ENCODE measurements at places on chromosomes 13 and 19. TPM values are rescaled to one million over a fixed set of nuclear protein-coding genes. Genes with fewer than 3 reads are reported as not detected.
A peak's percentile ranks its signal among the peaks of the same experiment; 100 is the strongest.

DNA sequence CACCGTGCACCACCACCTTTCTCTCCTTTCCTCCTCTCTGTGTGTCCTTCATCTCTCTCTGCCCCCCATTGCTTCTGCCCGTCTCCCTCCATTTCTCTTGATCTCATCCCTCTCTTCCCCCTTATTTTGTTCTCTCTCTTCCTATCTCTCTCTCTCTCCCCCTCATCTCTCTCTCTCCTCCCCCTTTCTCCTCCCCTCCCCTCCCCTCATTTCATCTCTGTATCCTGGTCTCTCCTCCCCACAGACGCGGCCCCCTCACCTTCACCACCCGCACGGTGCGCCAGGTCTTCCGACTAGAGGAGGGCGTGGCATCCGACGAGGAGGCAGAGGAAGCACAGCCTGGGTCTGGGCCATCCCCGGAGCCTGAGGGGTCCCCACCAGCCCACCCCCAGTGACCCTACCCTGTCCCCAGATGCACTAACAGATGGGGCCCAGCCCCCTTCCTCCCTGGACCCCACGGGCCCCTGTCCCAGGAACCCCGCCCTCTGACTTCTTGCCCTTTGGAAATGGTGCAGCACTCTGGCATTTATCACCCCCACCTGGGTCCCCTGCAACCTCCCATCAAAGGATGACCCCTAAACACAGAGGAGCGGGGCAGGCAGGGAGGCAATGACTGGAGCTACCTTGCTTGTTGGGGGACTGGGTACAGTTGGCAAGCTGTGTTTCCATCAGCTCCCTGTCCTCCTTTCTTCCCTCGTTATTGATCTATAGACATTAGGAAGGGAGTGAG lies 19.6 kb downstream of the KCNC3 start:
- H3K4me1 ChIP-seq, result peaks cover 25% of the 10 kb centered on the region
- no peak overlapping the region for H3K4me3 ChIP-seq
- H3K27me3 ChIP-seq, result peaks cover 24% of the 10 kb centered on the region
- no peak overlapping the region for H3K27ac ChIP-seq
- DNase-seq, result no peak
- peaks cover 19% of the 10 kb centered on the region for H3K36me3 ChIP-seq

GRCh38 chr19:5247957-5248705 lies 92.5 kb downstream of the PTPRS start:
- H3K4me1 ChIP-seq, result peaks cover 31% of the 10 kb centered on the region
- peaks cover 69% of the 10 kb centered on the region for H3K36me3 ChIP-seq
- no peak overlapping the region for H3K27ac ChIP-seq
- DNase-seq, result no peak
- no peaks in the 10 kb centered on the region for H3K27me3 ChIP-seq

GRCh38 chr13:50584856-50585580 lies 258.5 kb downstream of the DLEU7 start:
- peak overlapping the region; percentile 29 for H3K27ac ChIP-seq
- no peaks in the 10 kb centered on the region for H3K36me3 ChIP-seq
- H3K27me3 ChIP-seq, result no peaks in the 10 kb centered on the region
- no peak overlapping the region for H3K4me3 ChIP-seq

- H3K4me1 ChIP-seq, result peaks cover 65% of the 10 kb centered on the region
- H3K27me3 ChIP-seq, result peaks cover 4% of the 10 kb centered on the region
These were observed 35.6 kb upstream of the NANOS3 start for GRCh38 chr19:13841086-13841961.

The FAM124A gene
- total RNA-seq, result 6.1 TPM

DNA sequence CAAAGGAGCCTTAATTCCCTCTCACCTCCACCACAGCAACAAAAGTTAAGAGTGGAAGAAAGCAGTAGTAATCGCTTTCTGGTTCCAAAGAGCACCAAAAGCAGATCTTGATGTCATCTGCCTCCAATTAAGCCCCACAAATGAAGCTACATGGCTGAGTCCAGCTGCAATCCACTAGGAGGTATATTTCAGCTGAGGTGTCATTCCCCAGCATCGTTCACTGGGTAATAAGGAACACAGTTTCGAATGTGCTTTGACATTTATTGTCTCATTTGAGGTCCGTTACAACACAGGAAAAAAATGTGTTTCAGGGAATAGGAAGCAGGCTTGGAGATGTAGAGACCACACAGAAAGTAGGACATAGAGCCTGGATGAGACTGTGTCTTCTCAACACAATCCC lies 190.4 kb downstream of the DCLK1 start:
- H3K27ac ChIP-seq, result no peak overlapping the region
- no peak overlapping the region for H3K4me3 ChIP-seq
- no peak for DNase-seq

- peak overlapping the region; percentile 58 for H3K27ac ChIP-seq
- no peak overlapping the region for H3K4me3 ChIP-seq
- peaks cover 28% of the 10 kb centered on the region for H3K4me1 ChIP-seq
- H3K27me3 ChIP-seq, result peaks cover 3% of the 10 kb centered on the region
These were observed 38.7 kb upstream of the KLF2 start for GRCh38 chr19:16285769-16286498.

The CPB2 gene
- total RNA-seq, result 0.11 TPM

The SPINT2 gene
- 242 TPM for total RNA-seq

The MCF2L gene
- 46.3 TPM for total RNA-seq

The PCID2 gene
- 51.5 TPM for total RNA-seq

DNA sequence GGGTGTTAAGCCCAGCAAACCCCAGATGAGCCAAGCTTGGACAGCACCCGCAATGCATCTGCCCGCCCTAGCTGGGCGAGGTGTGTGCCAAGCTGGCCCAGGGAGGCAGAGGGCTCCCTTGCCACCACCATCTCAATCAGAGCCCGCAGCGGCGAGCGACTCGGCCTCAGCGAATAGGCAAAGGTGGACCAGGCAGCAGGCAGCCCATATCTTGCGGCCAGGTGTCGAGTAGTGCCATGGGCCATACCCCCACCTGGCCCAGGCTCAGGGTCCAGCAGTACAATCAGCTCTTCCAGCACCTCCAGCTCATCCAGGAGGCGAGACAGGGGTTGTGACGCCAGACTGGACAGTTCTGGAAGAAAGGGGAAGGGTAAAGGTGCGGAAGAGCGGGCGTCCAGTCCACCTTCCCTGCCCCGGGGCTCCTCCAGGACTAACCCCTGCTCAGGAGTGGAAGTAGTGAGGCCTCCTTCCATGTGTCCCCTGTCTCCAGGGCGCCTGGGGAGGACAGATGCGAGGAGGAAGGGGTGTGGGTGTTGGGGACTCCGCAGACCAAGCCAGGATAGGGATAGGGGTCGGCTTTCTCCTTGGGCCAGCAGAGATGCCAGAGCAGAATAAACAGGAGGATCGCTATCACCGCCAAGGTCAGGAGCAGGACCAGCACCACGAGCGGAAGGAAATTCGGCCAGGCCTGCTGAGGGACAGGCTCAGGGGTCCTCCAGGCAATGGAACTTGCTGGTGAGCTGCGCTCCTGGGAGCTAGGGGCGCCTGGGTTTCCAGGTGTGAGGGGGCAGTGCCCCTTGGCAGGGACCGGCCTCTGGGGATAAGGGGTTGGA lies 2.8 kb downstream of the IGFLR1 start:
- no peaks in the 10 kb centered on the region for H3K27me3 ChIP-seq
- no peak for DNase-seq
- H3K36me3 ChIP-seq, result peaks cover 72% of the 10 kb centered on the region

DNA sequence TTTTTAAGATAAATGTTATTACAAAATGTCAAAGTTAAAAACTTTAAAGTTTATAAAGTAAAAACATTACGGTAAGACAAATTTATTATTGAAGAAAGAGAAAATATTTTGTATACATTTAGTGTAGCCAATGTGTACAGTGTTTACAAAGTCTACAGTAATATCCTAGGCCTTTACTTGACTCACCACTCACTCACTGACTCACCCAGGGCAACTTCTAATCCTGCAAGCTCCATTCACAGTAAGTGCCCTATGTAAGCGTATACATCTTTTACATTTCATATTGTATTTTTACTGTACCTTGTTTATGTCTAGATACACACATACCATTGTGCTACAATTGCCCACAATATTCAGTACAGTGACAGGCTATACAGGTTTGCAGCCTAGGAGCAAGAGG lies 448.2 kb downstream of the KCTD12 start:
- no peaks in the 10 kb centered on the region for H3K36me3 ChIP-seq
- H3K27me3 ChIP-seq, result no peaks in the 10 kb centered on the region

DNA sequence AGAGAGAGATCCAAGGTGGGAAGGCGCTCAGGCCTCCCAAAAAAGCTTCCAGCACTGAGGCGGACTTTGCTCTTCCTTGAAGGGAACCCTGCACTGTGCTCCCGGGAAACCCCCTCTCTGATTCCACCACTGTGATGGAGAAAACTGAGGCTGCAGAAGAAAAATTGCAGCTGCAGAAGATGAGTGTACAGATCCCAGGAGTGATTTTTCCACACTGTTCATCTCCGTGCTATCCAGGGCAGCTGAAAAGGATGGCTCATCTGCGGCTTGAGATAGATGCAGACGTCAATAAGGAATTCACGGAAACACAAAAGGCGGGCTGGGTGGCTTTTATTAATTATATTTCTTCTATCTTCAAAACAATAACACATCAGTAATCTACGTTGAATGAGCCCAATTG lies 26.2 kb downstream of the CCNE1 start:
- H3K4me1 ChIP-seq, result peaks cover 3% of the 10 kb centered on the region
- peaks cover 6% of the 10 kb centered on the region for H3K27me3 ChIP-seq
- H3K27ac ChIP-seq, result no peak overlapping the region
- H3K4me3 ChIP-seq, result no peak overlapping the region
- H3K36me3 ChIP-seq, result no peaks in the 10 kb centered on the region

GRCh38 chr13:73303851-73304250 lies 245.0 kb downstream of the KLF5 start:
- H3K4me3 ChIP-seq, result no peak overlapping the region
- H3K27ac ChIP-seq, result no peak overlapping the region
- no peaks in the 10 kb centered on the region for H3K36me3 ChIP-seq
- no peak for DNase-seq
- no peaks in the 10 kb centered on the region for H3K27me3 ChIP-seq

Data from spinal cord (tissue), 10 donors.